ELF-1 (cell line): ENCODE measurements at places on chromosomes 1 and 21.
A peak's percentile ranks its signal among the peaks of the same experiment; 100 is the strongest.

GRCh38 chr21:38804789-38805327 is 871 bp upstream of the ETS2 start:
- peak; percentile 20 for DNase-seq

DNA sequence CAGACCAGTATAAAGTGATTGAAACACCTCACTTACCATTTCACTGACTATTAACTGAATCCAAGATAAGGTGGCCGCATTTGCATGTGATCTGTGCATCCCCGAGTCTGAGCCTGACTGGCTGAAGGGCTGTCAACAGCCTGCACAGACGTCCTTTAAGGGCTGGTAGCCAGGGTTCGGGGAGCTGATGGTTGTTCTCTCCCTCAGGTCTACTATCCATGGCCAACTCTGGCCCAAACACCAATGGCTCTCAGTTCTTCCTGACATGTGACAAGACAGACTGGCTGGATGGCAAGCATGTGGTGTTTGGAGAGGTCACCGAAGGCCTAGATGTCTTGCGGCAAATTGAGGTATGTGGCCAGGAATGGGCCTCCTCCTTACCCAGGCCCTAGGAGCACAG is 14.0 kb downstream of the PPIE start:
- no peak for DNase-seq

- no peak for DNase-seq
Measured at GRCh38 chr1:163897412-163898155, 575.8 kb downstream of the NUF2 start.

DNA sequence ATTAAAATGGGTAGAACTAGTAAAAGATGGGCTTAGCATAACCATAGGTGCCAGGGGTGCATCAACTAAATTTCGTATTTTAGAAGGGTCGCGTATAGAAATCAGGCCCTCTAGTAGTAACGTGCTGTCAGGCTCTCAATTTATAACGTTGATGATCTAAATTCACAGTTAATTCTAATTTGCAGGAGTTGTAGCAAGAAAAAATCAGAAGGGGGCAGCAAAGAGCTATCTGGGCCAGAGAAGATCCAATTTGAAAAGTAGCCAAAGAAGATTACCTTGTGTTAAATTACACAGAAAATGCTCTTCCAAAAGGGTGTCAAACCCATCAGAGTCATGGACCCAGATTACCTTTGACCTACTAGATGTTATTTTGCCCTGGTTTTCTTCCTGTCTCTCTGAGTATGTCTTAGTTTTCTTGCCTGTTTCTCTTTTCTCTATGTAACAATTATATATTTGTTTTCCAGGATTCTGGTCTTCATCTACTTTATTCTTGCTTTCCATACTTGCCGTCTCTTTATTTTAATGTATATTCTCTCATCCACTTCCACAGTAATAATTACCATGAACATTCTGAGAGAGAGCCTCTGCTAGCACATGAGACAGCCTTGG is 1030.9 kb downstream of the AMY1C start:
- DNase-seq = peak; percentile 24

- DNase-seq = peak; percentile 51
Measured at GRCh38 chr1:209875515-209875914, 47.7 kb downstream of the UTP25 start.

DNA sequence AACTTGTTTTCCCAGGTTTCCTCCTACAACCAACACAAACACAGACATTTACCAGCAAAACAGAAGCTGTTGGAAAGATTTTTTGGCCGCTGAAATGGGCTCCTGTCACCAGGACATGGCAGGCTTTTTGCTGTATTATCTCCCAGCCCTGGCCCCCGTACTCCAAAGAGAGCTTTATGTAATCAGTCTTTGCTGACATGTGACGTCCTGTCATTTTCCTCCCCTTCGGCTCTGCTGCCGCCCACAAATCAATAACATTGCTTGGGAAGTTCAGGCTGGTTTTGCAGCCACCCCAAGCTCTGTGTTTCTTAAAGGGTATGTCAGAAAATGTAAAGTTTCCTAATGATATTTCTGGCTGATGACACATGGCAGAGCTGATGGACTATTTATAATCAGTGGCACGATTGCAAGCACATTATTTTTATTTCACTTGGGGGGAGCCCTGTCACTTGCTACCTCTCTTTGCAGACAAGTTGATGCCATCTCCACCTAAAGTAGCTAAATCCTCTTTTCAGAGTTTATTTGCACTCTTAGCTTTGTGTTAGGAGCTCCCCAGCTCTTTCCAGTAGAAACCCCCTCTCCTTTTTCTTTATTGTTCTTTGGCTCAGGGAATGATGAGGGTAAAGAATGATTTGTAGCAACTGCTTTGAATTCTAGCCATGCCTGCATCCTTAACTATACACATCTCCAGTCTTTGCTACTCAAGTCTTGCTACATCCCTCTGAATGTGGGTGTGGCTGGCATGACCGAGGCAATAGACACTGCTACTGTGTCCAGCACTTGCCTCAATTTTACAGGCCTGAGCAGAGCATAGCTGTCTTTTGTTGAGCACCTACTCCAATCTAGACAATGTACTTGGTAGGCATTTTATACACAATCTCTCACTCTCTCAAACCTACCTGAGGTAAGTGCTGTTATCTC is 67.3 kb downstream of the ELAVL4 start:
- no peak for DNase-seq

DNA sequence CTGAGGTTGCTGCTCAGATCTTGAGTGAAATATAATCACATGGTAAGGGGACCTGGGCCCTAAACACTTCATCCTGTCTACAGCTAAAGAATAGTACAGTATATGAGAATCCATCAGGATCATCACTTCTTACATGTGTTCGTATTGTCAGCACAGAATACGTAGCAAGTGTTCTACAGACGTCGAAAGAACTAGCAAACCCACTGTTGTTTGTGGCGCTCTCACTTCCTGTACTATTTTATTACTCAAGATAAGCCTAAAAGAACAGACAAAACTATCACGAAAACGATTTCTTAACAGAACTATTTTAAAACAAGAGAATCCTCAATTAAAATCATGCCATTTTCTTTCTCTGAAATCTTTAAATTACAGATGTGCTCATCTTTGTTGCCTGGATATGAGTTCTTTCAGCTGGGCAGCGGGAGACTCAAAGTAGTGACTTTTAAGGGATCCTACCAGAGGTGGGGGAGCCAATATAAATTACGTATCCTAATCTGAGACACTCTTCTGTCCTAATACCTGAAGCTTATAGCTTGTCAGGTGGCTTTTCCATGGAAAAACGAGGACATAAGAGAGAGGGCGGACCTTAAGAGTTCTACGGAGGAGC is 724 bp downstream of the ST7L start:
- no peak for DNase-seq

- no peak for DNase-seq
Measured at GRCh38 chr21:30567617-30568016, 6.5 kb upstream of the KRTAP19-7 start.

DNA sequence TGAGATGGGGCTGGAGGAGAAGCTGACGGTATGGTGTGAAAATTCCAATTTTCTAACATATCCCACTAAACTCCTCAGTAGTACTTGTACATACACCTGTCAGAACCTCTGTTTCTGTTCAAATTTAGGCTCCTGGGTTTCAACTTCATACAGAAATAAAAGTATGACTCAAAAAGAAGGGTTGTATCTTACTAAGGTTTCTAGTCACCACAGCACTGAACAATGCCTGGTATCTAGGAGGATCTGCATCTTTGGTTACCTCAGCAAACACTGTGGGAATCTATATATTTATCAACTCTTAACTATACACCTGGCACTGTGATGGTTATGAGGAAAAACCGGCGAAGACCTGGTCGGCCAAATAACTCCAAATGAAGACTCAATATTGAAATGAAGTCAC is 13.8 kb downstream of the RBM34 start:
- no peak for DNase-seq

DNA sequence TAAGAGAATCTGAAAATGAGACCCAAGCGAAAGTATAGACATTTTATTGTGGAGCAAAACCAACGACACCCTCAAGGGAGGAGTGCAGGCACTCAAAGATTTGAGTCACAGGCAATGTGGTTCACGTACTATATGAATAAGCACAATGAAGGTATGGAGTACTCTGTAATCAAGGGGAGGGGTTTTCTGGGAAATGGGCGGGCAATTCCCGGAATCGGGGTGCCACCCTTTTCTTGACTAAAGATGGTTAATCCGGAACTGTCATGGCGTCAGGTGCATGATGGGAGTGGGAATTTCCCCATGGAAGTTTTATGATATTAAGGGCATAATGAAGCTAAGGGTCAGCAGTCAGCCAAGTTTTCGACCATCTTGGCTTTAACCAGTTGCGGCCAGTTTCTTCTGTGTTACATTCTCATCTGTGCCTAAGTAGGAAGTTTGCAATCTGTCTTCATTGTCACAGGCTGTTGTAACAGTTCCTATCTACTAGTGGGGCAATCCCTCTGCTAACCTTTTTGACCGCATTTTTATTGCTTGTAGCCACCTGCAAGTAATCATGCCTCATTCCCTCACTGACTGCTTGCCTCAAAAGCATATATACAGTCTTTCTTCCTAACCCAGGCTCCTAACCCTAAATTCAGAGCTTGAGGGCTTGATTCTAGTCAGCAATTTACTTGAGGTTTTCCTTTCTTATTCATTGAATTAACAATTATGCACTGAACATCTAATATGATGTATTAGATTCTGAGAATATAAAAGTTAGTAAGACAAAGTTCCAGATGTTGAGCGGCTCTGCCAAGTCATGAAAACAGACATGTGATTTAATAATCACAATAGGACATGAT is 775 bp upstream of the AIM2 start:
- DNase-seq = no peak

DNA sequence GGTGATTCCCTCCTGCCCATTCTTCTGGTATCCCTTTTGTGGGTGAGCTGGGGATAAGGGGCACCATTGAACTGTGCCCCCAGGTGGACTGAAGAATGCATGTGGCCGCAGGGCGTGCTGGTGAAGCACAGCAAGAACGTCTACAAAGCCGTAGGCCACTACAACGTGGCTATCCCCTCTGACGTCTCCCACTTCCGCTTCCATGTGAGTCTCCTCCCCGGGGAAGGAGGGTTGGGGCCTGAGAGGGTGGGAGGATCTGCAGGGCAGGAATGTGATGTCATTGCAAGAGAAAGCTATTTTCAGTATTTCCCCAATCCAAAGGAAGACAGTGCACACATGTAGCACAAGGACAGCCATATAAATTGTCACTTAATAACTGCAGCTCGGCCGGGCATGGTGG is 7.5 kb upstream of the KPNA6 start:
- DNase-seq = no peak

DNA sequence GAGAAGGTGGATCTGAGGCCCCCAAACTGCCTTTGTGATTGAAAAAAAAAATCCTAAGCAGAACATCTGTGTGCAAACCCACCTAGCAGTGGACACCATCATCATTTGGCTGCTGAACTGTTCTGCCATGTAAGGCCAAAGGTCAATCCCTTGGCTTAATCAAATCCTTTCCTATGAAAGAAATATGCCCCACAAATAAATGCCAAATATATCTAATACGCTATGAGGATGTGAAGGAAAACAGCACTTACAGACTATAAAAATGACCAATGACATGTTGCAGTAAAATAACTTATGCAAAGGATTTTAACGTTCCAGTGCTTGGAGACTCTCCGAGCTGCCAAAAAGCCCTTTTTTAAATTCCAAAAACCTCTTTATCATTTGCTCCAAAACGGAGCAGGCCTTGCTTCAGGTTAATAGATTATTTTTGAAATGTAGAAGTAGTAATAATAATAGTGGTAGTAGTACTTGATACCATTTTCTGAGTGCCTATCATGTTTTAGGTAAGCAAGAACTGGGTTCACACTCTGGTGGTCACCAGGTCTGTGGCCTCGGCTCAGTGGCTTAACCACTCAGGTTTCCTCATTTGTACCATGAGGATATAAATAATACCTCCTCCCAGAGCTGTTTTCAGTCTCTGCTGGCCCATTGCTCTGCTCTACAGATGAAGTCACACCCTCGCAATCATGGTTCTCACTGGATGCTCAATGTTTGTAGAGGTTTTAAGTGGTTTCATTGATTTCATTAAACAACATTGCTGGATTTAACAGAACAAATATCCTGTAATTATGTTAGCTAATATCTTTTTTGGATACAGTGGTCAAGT is 47.9 kb upstream of the EDEM3 start:
- no peak for DNase-seq

DNA sequence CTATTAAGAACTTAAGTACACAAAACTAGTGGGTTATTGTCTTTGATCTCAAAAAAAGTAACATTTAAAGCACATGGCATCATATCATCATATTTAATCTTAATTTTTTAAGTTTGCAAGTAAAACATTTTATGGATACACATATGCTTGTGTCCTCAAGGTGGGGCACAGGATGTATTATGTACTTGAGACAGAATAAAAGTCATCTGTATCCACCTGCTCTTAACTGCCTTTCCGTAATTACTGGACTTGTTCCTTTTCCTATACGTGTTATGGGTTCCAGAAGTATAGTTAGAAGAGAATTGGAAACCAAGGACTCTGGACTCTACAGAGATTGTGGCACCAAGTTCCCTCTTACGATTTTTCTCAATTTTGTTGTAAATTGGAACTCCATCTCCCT is 79.4 kb downstream of the FCRL5 start:
- no peak for DNase-seq

- no peak for DNase-seq
Measured at GRCh38 chr1:201662646-201663045, 123.7 kb downstream of the NAV1 start.

- DNase-seq = peak; percentile 57
Measured at GRCh38 chr1:40782371-40782956, 1.1 kb upstream of the KCNQ4 start.

DNA sequence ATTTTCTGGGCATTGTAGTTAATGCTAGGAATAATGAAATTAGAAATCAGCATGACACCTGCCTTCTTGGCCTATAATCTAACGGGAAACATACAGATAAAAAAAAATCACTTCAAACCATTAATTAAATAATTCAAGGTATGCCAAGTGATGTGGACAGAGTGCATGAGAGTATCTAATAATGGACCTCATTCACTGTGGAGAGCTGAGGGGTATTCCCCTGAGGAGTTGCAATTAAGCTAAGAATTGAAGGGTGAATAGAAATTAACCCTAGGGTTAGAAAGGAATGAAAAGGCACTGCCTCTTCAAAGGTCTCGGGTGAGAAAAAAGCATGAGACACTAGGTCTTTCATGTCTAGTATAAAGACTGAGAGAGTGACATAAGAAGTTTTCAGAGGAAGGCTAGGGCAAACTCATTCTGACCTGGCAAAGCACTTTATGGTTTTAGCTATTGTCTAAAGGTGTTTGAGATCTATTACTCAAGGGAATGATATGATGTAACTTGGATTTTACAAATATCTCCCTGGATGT is 466.1 kb downstream of the KCNT2 start:
- peak; percentile 3 for DNase-seq

- no peak for DNase-seq
Measured at GRCh38 chr1:1345860-1346500, 3.2 kb downstream of the DVL1 start.

- peak; percentile 72 for DNase-seq
Measured at GRCh38 chr1:167635156-167635648, 5.2 kb downstream of the RCSD1 start.

DNA sequence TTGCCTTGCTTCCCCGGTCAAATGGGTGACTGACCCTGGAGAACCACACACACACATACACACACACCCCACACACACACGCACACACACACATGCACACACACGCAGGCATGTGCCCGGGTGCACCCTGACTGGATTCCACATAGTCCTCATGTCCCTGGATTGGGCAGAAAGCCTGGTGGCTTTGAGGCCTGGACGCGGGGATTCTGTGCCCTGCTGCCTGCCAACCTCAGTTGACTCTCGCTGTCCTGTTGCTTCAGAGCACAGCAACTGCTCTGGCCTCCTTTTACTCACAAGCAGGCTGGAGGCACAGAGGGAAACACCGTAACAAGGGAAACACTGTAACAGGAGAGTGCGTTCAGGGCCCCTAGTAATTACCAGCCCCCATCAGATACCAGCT is 6.4 kb downstream of the RORC start:
- no peak for DNase-seq
